ENCODE measurements at places on chromosomes 3 and 15.

GRCh38 chr3:13062647-13063046, 10.6 kb downstream of the IQSEC1 start:
- DNase-seq: no peak

DNA sequence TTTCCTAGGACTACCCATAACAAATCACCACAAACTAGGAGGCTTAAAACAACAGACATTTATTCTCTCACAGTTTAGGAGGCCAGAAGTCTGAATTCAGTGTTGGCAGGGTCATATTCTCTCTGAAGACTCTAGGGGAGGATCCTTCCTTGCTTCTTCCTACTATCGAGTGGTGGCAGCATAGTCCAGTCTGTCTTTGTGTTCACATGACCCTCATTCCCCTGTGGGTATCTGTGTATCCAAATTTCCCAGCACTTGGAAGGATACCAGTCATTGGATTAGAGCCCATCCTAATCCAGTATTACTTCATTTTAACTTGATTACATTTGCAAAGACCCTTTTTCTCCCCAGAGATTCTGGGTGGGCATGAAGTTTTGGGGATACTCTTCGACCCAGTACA, 63.8 kb downstream of the GMPS start:
- no peak for DNase-seq

DNA sequence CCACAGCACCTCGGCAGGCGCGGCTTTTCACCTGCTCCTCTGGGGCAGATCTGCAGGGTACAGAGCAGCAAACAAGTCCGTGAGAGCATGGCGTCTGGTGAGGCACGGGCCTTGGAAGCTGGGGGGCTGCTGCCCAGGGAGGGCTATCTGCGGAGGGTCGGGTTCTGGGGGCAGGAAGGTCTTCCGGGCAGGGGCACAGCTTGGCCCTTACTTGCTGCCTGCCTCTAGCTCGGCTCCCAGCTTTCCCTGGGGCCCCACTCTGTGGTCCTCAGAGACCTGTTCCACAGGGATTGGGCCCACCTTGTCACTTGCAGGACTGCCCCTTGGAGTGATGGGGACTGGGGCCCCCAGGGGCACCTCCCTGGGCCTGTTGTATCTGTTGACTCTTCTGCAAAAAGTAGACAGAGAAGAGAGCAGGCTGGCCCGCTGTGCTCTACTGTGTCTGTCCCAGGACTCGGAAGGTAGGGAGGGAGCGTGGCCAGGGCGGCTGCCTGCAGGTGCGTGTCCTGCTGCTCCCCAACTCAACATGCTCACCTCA, 84.1 kb downstream of the TBC1D2B start:
- DNase-seq: no peak

DNA sequence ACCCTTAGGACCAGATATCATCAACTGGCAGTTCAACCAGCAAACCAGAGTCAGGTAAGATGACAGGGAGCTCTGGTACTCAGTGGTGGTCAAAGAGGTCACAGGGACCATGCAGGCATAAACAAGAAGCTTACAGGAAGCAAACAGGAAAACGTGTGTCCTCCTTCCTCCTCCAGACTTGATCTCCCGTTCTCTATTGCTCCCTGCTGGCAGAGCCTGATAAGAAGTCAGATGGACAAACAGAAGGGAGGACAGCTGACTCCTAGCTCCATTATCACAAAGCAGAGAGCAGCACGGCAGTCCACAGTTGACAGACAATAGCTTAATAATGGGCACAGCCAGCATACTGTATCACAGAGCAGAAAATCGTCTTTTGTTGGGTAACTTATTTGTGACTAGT, 156.5 kb upstream of the SLC2A2 start:
- no peak for DNase-seq

- no peak for DNase-seq
Observed at GRCh38 chr3:94225148-94225865, 162.4 kb downstream of the NSUN3 start.

GRCh38 chr3:188673646-188674186, 498.1 kb upstream of the TPRG1 start:
- no peak for DNase-seq

- DNase-seq: no peak
Observed at GRCh38 chr15:32766101-32766500, 48.3 kb downstream of the GREM1 start.
